Breast epithelium (tissue), 4 donors: ENCODE measurements at places on chromosomes 4 and X. TPM values are rescaled to one million over a fixed set of nuclear protein-coding genes. Genes with fewer than 3 reads are reported as not detected.

DNA sequence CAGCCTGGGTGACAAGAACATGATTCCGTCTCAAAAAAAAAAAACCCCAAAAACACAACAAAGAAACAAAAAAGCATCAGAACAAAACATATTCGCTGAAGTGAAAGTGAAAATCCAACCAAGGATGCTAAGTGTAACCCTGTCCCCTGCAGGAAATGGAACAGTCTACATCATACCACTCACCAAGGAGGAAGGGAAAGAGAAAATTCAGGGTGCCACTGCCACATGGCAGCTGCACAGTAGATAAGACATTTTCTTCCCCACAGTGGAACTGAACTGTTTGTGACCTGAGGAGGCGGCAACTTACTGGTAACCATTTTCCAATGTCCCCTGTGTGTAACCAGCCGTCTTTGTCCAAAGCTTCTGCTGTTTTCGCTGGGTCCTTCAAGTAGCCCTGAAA, 28.2 kb upstream of the CENPU start:
- no peak for DNase-seq

DNA sequence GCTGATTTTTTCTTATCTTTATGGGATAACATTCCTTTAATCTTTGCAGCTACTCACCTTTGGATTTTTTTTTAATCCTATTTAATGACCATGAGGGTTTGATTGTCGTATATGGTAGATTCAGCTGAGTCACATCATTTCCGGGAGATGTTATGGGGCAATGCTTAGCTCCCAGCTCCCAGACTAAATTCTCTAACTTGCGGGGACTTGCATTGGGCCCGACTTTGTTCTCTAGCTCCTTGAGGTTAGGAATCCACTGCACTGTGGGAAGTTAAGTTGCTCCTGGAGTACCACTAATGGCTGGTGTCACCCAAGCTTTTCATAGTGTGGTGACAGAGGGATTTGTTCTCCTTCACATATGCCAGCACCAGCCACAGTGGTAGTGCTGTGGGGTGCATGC, 287.4 kb downstream of the TECRL start:
- DNase-seq: no peak

- no peak for DNase-seq
Measured at GRCh38 chr4:79823148-79823763, 249.8 kb downstream of the ANTXR2 start.

GRCh38 chr4:127441571-127441970, 191.2 kb upstream of the INTU start:
- no peak for DNase-seq

The SNX12 gene
- 31.4 TPM for total RNA-seq

DNA sequence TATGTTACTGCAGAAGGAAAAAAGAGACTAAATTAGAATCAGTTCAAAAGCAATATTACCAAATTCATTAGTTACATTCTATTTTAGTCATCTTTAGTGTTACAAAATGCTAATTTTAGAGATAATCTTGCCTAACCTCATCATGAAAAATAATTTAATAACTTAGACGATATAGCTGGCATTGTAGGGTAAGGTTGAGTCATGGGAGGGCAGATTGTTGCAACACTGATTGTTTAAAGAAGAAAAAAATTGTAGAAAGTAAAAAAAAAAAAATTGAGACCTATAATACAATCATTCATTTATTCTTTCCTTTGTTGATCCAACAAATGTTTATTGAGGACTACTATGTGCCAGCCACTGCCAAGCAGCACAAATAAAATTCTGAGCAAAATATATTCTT, 330.9 kb downstream of the GBA3 start:
- no peak for DNase-seq

DNA sequence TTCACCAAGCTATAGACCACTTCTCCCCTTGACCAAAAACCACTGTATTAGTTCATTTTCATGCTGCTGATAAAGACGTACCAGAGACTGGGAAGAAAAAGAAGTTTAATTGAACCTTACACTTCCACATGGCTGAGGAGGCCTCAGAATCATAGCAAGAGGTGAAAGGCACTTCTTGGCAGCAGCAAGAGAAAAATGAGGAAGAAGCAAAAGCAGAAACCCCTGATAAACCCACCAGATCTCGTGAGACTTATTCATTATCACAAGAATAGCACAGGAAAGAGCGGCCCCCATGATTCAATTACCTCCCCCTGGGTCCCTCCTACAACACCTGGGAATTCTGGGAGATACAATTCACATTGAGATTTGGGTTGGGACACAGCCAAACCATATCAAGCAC, 97.8 kb downstream of the DOCK11 start:
- no peak for DNase-seq

The OCRL gene
- 16.7 TPM for total RNA-seq

DNA sequence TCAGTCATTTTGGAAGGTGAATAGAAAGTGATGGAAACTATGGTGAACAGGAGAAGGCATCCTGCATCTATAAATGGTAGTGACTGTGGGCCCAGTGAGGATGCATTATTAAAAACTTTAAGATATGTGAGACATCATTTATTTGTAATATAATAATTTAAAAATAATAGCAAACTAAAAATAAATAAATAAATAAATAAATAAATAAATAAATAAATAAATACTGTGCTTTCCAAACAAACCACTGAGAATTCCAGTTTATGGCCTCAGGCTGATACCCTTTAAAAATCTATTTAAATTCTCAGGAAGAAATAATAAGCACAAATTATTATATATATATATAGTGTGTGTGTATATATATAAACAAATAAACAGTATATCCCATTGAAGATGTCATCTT, 248.0 kb upstream of the DCAF8L1 start:
- DNase-seq: no peak

DNA sequence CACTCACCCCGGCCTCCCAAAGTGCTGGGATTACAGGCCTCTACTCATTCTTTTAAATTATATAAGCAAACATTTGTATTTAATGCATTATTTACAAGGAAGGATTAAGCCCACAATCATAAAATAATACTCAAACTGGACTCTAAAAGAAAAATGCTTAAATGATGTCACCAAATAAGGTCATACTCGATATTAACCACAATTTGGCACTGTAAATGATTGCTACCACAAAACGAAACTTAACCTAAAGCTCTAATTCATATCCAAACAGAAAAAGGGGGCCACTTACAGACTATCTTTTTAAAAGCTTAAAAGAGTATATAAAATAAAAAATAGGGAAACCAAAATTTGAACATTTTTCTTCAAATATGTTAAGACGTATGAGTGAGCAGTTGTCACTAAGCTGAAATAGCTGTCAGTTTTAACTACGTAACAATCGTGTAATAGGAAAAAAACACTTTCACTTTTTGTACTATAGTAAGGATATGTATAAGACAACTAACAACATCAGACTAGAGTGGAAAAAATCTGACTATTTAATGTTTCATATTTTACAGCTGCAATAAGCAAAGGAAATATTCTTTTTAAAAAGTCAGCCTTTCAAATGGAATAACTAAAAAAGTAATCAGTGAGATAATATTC, 108.2 kb upstream of the GPR34 start:
- no peak for DNase-seq

- DNase-seq: no peak
Measured at GRCh38 chr4:100517864-100518341, at the start of gene EMCN. EMCN (minus strand) TSS chr4:100518022; CDS start chr4:100517914, 108 bp downstream.

GRCh38 chr4:157754410-157754809, 418.4 kb downstream of the GASK1B start:
- no peak for DNase-seq

DNA sequence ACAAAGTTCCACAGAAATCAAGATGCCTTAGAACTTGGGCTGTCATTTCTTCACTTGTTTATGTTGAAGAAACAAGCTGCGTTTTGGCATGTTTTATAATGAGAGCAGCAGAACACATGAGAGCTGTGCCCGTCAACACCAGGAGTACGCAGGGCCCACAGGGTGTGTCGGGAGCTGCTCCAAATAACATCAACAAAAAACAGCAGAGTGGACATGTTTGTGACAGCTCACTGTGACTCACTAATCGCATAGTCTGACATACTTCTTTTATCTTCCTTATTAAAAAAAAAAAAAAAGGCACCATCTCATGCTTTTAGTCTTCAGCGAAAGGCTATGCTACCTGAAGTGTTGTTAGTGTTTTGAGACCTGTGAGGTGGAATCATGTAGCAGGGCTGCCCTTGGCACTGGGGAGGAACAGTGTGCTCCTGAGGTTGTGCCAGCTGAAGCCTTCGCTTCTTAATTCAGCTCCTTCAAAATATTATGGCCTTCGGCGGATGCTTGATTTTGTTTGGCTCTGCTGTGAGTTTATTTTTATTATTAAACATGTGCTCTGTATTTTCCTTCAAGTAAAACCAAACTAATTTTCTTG, 32.8 kb downstream of the FHDC1 start:
- no peak for DNase-seq

DNA sequence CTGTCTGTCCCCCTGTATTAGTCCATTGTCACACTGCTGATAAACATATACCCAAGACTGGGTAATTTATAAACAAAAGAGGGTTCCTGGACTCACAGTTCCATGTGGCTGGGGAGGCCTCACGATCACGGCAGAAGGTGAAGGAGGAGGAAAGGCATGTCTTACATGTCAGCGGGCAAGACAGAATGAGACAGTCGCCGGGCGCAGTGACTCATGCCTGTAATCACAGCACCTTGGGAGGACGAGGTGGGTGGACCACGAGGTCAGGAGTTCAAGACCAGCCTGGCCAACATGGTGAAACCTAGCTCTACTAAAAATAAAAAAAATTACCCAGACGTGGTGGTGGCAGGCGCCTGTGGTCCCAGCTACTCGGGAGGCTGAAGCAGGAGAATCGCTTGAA, 24.7 kb downstream of the IL3RA start:
- DNase-seq: no peak

The SOWAHB gene
- 2.9 TPM for total RNA-seq

GRCh38 chr4:68132342-68132741, 2.7 kb upstream of the TMPRSS11F start:
- DNase-seq: no peak

The PALLD gene
- total RNA-seq: 174 TPM

DNA sequence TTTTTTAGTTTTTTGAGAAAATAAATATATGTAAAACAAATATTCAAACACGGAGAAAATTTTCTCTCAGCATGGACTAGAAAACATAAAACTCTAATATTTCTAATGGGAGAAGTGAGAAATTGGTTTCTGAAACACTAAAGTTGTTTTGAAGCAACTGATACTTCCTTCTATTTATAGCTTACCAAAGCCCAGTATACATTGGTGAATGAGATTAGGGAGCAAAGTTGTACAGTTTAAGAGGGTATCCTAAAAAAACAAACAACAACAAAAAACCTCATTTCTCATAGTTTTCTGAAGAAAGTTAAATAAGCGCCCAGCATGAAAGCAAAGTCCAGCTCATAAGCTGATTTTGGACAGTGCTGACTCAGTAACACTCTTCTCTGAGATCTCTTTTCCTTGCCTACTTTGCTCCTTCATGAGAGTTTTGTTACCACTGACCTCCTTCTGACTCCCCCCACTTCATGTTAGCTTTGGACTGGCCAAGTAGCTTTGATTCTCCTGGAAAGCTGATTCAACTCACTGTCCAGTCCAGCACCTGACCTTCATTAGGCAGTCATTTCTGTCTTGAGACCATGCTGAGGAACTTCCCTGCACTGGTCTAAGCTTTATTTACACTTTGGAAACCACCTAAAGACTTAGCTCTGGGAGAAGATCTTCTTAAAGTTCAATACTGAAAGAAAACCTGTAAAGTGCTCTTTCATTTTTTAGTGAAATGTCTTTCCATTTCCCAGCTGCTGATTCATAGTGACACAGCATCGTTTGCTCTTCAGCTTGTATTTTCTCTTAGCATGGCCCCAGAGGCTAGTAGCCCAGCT, 21.8 kb upstream of the P2RY10 start:
- DNase-seq: no peak

- DNase-seq: no peak
Measured at GRCh38 chr4:80585542-80585941, 250.0 kb downstream of the CFAP299 start.

DNA sequence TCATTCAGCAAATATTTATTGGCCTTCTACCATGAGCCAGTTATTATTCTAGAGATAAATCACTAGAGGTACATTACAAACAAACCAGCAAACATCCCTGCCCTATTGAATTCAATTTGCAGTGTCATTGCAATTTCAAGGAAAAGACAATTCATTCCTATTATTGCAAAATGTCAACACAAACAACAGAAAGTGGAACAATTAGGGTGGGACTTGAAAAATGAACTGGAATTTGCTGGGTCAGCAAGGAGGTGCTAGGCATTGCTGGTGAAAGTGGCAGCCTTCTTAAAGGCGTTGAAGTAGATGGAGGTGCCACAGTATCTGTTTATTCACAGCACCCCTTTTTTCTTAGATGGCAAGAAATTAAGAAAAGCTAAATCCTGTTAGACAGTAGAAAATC, 224.0 kb upstream of the BMP3 start:
- no peak for DNase-seq

DNA sequence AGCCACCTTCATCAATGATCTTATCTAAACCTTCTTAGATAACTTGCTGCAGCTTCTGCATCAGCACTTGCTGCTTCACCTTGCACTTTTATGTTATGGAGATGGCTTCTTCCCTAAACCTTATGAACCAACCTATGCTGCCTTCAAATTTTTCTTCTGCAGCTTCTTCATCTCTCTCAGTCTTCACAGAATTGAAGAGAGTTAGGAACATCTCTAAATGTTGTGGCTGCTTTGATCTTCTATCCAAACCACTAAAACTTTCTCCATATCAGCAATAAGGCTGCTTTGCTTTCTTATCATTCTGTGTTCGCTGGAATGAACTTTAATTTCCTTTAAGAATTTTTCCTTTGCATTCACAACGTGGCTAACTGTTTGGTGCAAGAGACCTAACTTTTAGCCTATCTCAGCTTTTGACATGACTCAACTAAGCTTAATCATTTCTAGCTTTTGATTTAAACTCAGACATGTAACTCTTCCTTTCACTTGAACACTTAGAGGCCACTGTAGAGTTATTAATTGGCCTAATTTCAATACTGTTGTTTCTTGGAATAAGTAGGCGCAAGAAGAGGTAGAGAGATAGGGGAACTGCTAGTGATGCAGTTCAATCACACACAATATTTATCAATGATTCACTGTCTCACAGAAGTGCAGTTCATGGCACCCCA, 36.1 kb upstream of the CORIN start:
- no peak for DNase-seq

The ZNF711 gene
- total RNA-seq: 6.2 TPM

- no peak for DNase-seq
Measured at GRCh38 chr4:137524725-137525369, 7.4 kb downstream of the PCDH18 start.

GRCh38 chr4:80216100-80216761, 18.9 kb downstream of the PRDM8 start:
- no peak for DNase-seq

GRCh38 chr4:123706973-123707372, 310.4 kb downstream of the SPRY1 start:
- no peak for DNase-seq

DNA sequence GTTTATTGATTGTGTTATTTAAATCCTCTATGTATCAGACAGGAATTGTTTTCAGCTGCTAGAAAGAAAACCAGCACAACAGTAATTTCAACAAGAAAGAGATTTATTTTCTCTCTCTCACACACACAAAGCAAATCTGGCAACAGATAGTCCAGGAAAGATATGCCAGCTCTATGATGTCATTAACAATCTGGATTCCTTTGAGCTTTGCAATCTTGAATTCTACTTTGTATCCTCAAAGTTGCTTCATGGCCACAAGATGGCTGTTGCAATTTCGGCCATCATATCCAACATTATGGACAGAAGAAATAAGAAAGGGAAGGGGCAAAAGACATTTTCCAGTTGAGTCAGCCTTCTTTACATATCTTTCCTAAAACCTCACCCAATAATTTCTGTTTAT, 19.8 kb upstream of the FMR1 start:
- DNase-seq: no peak

The AFP gene
- total RNA-seq: 3.2 TPM

- DNase-seq: no peak
Measured at GRCh38 chr4:74878323-74878722, 54.6 kb upstream of the PARM1 start.

The SPIN4 gene
- total RNA-seq: 6.6 TPM
